ENCODE measurements at places on chromosomes 11 and 22.
A peak's percentile ranks its signal among the peaks of the same experiment; 100 is the strongest.

- DNase-seq: no peak
Measured at GRCh38 chr22:19331474-19331873, 40.0 kb upstream of the CLTCL1 start.

DNA sequence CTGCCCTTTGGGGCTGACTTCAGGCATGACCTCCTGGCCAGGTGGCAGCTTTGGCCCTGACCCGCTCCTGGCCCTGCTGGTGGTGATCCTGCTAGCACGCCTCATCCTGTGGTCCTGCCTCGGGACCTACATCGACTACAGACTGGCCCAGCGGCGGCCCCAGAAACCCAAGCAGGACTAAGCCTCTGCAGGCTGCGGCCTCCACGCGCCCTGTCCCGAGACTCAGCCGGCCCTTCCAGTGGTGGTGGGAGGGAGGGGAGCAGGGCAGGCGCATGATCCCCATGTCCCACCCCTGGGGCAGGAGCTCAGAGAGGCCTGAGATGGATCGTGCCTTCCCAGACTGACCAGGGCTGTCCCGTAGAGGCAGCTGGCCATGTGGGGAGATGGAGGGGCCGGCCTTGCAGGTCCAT is 2.1 kb downstream of the SMIM38 start:
- no peak for DNase-seq

DNA sequence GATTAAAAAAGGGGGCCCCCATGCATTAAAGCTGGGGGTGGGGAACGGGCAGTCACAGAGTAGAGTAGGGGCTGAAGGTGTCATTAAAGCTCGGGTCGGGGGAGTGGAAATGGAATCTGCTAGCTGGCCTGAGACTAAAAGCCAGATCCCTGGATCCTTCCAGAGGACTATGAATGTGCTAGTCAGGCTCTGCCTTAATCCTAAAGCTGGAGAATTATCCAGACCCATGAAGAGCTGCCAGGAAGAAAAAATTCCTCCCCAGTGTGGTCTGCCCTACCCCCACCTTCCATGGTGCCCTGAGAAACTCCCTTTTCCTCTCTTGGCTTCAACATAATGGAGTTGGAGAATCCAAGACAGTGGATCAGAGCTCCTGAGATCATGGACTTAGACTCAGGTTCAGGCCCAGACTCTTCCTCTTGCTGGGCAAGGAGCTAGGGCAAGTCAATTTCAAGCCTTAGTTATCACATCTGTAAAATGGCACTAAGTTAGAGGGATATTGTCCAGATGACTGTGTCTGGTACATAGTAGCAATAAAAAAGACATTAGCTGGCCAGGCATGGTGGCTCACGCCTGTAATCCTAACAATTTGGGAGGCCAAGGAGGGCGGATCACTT is 24.0 kb upstream of the SMTN start:
- DNase-seq: no peak

- DNase-seq: peak; percentile 43
Measured at GRCh38 chr22:40348025-40348658, 1.8 kb downstream of the ADSL start.

DNA sequence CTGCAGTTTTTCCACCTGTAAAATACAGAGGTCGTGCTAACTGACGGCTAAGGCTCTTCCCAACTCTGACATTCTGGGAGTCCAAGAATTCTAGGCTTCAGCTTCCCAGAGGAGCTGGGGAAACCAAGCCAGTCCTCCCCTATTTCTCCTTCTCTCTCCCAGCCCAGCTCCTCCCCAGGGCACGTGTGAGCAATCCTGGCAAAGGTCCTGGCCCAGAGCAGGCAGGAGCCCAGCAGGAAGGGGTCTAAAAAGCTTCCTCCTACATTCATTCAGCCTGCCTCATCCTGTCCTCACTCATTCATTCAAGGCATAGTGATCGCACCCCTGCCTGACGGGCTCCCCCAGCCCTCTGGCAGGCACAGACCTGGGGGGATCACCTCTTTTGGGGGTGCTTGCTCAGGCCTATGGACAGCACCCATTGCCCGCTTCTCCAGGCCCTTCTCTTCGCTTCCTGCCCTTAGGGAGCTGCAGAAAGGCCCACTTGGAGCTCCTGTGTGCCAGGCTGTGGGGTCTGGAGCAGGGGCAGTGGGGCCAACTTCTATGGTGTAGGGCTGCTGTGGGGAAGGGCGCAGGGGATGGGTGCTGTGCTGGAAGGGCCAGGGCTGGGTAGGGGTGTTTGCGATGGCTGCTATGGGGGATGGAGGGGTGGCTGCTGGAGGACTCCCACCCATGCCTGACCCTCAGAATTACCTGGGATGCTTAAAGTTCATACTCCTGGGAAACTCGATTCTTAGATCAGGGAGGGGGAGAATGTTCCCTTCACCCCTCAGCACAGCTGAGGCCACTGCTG is 9.8 kb downstream of the KCNC1 start:
- DNase-seq: no peak
